GM12891 (cell line): ENCODE measurements at places on chromosomes 16 and 17.

DNA sequence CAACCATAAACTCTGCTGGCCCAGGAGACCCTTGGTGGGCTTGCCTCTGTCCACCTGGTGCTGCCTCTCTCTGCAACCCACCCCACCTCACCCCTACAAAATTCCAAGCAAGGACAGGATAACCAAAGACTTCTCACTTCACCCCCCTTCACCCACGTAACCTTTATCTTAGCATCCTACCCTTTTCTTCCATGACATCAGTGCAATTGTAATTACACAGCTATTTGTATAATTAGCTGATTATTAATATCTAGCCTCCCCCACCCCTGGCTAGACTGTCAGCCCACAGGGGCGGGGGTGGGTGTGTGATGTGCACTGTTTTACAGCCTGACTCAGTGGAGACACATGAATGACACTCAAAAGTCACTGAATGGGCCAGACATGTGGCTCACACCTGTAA is 262.2 kb downstream of the MRTFB start:
- no peak for DNase-seq

GRCh38 chr16:56815721-56816120 is 49.3 kb upstream of the SLC12A3 start:
- no peak for DNase-seq

DNA sequence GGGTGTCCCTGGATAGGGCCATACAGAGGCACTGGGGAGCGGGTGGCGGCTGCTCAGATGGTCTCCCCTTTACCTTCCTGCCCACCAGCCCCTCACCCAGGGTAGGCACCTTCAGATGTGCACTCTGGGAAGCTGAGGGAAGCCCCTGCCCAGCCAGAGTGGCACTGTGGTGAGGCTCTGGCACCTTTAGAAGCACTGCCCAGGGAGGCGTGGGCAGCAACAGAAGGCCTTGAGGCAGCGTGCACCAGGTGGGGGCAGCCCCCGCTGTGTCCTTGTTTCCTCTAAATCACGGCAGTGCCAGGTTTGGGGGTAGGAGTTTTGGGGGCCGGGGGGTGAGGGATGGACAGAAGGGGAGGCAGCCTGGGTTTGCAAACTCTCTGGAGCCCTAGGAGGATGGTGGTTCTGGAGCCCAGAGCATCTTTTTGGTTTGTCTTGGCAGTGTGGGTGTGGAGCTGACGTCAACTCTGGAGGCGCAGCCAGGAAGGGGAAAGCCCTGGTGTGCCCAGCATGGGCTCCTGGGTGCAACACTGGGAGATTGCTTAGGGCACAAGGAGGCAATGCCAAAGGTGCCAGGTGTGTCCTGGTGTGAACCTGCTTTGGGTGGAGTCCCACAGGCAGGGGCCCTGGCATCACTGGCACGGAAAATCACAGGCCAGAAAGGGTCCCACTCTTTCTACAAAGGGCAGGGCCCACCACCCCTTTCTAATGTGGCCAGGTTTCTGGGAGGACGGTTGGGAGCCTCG is 23.1 kb upstream of the CDC42EP4 start:
- DNase-seq = no peak

GRCh38 chr16:79165506-79165905 is 435.0 kb downstream of the MAF start:
- no peak for DNase-seq

DNA sequence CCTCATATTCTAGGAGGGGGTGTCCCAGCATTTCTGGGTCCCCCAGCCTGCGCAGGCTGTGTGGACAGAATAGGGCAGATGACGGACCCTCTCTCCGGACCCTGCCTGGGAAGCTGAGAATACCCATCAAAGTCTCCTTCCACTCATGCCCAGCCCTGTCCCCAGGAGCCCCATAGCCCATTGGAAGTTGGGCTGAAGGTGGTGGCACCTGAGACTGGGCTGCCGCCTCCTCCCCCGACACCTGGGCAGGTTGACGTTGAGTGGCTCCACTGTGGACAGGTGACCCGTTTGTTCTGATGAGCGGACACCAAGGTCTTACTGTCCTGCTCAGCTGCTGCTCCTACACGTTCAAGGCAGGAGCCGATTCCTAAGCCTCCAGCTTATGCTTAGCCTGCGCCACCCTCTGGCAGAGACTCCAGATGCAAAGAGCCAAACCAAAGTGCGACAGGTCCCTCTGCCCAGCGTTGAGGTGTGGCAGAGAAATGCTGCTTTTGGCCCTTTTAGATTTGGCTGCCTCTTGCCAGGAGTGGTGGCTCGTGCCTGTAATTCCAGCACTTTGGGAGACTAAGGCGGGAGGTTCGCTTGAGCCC is 11.6 kb downstream of the STH start:
- DNase-seq = no peak

GRCh38 chr17:76307299-76307965 is 644 bp downstream of the QRICH2 start:
- no peak for DNase-seq

DNA sequence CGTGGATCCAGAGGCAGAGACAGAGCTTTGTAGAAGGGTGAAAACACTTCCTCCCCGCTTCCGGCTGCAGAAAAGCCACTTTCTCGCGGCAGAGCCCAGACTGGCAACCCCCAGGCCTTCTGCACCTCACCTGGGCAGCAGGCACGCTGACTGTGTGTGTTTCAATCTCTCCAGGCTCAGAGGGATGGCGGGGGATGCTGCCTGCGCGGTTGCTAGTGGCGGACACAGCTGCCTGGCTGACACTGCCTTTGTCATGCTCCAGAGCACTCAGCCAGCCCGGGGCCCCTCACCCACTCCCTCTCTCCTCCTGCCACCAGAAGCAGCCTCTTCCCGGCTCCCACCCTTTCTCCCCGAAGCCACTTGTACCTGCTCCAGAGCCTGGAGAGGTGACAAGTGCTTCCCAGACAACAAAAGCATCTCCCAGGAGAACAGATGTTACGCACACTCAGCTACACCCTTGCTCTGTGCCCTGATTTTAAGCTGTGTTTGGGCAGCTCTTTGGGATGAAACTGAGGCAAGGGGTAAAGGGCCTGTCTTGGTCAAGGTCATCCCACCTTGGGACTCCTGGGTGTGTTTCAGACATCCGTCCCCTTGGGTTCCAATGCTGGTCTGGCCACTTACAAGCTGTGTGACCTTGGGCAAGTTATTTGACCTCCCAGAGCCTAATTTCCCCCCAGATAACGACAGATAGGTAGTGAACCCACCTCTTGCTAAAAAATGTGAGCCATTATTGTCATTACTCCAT is 9.2 kb upstream of the GLIS2 start:
- DNase-seq = peak; percentile 60

- no peak for DNase-seq
Observed at GRCh38 chr16:17447101-17447569, 23.6 kb downstream of the XYLT1 start.

- peak; percentile 96 for DNase-seq
Observed at GRCh38 chr16:85799497-85800320, at the start of the genes COX4I1 and EMC8. TSS of gene COX4I1 (plus strand) at chr16:85799695. CDS start at chr16:85801206, 1,511 bp downstream. TSS of gene EMC8 (minus strand) at chr16:85799544. CDS start at chr16:85799295, 249 bp downstream.

DNA sequence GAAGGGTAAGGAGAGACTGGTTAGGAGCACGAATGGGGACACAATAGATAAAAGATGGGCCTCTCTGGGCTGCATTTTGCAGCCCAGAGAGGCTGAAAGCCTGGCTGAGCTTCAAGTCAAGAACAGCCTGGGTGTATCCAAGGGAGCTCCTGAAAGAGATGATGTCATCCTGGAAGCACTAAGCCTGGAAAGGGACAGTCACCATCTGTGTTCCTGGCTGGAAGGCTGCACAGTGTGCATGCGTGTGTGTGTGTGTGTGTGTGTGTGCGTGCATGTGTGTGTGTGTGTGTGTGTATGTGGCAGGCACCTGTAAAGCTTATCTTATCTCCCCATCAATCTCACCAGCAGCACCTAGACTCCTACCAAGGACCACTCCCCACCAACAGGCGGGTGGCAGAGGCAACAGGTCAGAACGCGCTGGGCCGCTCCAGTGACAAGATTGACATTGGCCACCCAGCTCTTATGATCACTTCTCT is 44.1 kb downstream of the COG7 start:
- DNase-seq = no peak

DNA sequence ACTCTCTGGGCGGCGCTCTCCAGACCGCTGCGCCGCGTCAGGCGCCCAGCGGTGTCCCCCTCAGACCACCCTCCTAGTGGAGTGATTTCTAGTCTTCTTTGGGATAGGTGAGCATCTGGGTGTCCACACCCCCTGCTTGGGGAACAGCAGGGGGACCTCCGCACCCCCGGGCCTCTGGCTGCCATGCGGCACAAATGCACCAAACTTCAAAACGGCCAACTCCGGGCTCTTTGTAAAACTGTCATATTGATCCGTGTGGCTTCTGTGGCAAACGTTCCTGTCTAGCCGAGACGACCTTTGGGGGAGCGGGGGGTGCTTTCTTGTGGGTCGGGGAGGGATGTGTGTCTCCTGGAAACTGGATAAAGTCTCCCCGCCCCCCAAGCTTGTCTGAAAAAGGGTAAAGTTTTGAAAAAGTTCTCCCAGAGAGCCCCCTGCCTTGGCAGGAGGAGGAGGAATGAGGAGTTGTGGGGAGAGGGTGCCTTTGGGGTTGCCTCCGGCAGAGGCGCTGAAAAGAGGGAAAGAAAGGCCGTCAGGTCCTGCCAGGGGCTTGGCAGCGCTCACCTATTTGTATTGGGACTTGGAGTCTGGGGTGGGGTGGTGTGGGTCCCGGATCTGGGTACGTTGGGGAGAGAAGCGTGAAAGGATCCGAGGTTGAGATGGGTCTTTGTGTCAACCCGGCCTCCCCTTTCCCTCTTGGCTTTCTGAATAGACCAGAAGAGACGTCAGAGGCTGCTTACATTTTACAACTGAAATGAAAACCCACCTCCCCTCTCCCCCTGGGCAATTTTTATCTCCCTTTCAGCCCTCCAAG is 2.2 kb upstream of the CHD3 start:
- DNase-seq = no peak

- no peak for DNase-seq
Observed at GRCh38 chr16:31351942-31352325, 3.0 kb upstream of the ITGAX start.

GRCh38 chr17:47776330-47777197 is 43.5 kb downstream of the TBX21 start:
- peak; percentile 59 for DNase-seq

DNA sequence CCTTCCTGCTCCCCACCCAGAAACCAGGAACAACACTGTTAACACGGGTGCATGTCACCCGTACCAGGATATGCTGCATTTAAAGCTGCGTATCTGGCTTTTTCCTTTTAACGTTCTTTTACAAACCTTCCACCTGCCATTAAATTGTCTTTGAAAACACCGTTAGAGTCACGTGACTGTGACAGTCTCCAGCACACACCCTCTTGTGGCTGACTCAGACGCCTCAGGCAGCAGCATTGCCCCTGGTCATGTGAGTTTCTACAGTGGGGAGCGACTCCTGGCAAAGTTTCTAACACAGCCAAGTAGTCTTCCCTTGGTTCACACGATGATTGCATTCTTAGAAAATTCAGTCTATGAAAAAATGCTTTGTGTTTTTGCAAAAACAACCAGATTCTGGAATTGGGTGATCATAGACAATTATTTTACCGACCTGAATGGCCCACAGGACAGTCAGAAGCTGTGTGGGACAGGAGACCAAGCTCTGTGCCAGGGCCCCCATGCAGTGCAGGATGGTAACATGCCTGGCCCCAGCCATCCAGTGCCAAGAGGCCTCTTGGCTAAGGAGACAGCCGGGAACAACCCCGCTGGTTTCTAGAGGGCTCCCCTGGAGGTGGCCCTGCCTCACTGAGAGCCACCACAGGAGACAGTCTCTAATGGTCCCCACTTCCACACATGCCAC is 199.1 kb downstream of the KATNIP start:
- DNase-seq = peak; percentile 80

DNA sequence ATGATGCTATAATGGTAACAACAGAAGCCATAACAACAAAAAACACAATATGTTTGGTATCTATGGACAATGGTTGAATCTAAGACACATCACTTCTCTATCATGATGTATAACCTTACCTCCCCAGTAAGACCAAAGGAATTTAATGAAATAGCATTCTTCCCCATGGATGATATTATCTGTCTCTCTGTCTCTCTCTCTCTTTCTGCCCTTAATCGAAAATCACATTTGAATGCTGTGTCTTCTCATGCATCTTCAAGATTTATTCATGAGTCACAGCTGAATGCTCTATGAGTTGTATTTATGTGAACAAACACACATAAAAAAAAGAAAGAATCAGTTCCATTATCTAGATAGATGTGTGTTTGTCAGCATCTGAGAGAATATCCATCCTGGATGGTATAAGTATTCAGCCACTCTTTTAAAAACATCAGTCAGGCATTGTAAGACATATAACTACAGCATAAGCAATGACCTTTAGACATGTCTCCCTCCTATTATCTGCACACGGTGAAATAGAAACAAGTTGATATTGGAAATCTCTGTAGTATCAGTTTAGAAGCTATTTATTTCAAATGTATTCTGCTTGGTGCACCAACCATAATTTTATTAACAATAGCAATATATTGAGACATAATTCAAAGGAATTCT is 433.3 kb downstream of the TOX3 start:
- no peak for DNase-seq
